ENCODE measurements at places on chromosomes 7 and 10.

DNA sequence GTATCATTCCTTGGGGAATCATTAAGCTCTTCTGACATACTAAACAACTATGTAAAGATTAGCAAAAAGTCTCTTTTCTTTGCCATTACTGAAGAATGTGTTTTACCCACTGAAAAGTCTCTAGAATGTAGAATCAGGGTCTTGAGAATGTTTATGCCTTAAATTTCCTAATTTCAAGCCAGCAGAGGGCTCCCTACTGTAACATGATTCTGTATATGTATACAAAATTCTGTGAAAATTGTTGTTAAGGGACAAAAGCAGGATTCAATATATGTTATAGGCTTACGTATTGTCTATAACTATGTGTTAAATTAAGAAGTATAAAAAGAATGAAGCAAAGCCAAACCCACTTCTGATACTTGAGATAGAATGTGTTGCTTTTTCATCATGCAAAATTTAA lies 296.9 kb upstream of the DGKB start:
- no peak for DNase-seq

DNA sequence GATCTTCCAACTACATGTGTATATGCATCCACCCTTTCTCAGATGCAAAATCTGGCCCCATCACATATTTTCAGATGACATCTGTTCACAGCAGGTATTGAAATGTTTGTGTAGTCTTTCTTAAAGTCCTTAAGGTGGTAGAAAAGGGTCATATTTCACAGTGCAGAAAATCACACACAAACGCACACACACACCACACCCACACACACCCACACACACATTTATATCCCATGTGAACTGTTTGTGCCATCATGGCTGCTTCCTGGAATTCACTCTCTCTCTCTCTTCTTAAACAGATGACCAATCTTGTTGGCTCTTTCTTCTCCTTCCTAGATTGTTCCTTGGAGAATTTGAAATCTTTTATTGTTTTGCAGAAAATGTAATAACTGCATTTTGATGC lies 663.0 kb upstream of the GRM3 start:
- DNase-seq: no peak

DNA sequence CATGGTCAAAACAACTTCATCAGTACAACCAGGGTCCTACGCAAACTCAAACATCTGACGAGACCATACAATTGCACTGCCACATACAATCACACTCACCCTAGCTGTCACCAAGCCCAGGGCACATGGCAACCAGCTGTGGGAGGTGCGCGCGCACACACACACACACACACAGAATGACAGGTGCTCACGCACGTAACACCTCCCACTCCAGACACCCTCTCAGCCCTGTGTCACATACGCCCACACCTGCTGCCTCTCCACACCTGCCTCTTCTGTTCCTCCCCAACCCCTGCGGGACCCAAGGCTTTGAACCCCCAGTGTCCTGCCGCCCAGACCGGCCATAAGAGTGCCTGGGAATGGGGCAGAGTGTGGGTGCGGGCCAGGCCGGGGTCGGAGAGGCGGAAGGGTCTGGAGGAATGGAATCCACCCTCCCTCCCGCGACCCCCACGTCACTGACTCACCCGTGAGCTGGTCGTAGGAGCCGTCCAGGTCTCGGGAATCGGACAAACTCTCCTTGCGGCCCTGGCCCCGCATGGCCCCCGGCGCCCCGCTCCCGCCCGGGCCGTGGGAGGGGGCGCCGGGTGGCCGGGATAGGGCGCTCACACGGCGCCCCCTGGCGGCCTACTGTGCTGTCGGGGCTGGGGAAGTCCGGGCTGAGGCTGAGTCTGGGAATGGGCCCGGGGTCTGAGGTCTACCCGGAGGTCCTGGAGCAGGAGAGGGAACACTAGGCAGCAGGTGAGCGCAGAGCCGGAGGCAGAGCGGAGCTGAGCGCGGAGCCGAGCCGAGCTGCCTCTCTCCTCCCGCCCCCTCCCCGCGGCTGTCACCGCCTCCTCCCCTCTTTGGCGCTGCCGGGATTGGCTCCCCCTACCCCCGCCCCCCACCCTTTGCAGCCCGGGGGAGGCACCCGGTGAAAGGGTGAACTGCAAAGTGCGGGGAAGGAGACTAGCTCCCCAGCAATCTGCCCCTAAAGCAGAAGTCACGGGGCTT lies at the start of gene KCNIP2:
TSS of gene KCNIP2 (minus strand) at position 769 of the 990 bp plus-strand sequence. CDS start at position 537, 232 bp downstream.
- peak; percentile 34 for DNase-seq

GRCh38 chr10:112967200-112967599 lies 17.2 kb downstream of the TCF7L2 start:
- no peak for DNase-seq

DNA sequence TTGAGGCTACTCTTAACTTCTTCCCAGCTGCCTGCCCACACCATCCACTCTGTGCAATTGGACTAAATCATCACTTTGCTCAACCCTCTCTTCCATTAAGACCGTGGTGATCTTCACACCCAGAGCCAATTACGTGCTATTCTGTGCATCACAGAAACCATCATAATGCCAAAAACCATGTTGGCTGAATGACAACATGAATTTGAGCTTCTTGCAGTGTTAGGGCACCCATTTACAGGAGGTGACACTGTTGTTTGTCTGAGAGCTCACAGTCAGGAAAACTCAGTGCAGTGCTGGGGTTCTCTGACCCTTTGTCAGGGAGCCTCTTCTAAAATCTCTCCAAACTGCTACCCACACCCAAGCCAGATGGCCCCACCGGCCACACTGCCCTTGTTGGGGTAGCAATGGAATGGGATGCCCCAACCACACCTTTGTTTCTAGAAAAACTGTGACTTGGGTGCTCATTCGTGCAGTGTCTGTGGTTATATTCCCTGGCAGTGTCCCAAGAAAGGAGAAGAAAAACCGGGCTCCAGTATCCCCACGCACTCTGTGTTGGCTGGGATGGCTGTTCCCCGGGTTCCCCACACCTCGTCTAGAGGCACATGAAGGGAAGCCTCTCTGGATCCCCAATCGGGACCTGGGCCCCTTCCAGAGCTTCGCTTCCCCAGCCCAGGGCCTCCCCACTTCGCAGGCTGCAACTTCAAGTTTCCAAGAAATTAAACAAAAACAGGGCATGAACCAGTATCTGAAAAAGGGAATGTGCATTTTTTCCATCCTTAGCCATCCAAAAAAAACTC lies 2.0 kb upstream of the TNS3 start:
- DNase-seq: no peak

Data from NCI-H526 treated with DMSO at 0.1 percent for 48 hours (cell line).